ENCODE measurements at places on chromosomes 3 and 15.

DNA sequence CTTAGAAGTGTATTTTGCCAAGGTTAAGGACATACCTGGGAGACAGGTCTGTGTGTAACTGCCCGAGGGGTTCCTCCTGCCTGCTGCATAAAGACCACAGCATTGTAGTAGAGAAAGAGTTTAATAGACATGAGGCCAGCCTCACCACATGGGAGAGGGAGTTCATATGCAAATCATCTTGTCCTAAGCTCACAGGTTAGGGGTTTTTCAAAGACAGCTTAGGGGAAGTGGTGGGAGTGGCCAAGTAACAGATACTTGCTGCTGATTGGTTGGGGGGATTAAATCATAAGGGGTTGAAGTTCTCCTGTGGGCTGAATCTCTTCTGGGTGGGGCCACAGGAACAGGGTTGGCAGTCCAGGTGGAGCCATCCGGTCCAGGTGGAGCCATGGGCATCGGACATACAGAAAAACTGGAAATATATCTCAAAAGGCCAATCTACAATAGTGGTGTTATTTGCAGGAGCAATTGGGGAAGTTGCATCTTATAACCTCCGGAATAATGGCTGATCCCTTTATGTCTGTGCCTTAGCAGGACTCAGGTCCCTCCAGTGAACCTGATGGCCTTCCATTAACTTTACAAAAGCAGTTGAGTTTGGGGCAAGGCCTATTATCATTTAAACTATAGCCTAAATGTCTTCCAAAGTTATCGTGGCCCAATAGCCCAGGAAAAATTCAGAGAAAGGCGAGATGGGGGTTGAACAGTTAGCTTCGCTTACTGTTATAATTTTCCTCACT lies 86.0 kb upstream of the MFGE8 start:
- no peak for DNase-seq

DNA sequence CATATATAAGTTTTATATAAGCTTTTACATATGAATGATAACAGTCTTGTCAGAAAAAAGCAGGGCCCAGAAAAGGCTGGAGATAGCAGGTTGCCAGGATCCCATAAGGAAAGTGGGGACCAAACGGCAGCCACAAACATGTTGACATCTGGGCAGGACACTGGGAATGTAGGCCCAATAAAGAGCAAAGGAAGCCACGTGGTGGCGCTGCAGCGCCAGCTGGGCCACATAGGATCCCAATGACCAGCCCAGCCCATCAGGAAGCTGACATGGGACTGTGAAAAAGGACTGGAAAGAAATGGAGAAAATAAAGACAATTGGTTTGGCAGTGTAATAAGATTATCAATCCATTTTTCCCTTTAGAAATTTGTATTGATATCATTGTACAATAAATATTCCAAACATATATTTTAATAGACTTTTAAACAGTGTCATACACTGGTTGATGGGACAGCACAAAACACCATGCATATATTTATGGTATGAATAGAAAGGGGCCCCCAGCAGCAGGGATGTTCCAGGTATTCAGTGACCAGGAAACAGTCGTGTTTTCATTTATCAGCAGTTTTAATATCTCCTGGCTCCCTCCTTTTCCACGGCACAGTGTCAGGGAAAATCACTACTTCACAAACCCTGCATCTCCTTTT lies 89.0 kb upstream of the STRIT1 start:
- DNase-seq: no peak

DNA sequence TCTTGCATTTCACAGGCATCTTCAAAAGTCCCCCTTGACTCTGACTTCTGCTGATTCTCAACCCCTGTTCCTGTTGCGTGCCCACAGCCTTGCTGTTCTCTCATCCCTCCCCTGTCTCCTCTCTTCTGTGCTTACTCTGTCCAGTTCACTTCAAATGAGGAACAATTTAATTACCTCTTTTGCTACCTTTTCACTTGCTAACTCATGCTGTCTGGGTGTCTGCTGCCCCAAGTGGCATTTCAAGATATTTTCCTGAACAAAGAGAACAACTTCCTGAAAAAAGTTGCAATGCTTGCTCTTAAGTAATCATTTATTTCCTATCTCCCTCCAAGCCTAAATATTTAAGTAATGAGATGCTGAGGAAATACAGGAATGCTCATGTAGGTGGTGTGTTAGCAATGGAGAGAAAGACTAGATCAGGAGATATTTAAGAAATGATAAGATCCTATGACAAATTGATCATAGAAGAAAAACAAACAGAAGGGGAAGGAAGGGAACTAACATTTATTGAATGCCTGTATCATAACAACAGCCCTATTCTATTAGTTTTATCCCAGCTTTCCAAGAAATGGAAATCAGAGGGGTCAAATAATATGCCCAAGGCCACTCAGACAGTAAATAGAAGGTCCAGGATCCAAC lies 42.2 kb downstream of the SV2B start:
- DNase-seq: peak; percentile 76

GRCh38 chr3:148309390-148310035 lies 388.2 kb upstream of the AGTR1 start:
- no peak for DNase-seq

- DNase-seq: no peak
Measured at GRCh38 chr15:50797926-50798325, 32.4 kb upstream of the SPPL2A start.

DNA sequence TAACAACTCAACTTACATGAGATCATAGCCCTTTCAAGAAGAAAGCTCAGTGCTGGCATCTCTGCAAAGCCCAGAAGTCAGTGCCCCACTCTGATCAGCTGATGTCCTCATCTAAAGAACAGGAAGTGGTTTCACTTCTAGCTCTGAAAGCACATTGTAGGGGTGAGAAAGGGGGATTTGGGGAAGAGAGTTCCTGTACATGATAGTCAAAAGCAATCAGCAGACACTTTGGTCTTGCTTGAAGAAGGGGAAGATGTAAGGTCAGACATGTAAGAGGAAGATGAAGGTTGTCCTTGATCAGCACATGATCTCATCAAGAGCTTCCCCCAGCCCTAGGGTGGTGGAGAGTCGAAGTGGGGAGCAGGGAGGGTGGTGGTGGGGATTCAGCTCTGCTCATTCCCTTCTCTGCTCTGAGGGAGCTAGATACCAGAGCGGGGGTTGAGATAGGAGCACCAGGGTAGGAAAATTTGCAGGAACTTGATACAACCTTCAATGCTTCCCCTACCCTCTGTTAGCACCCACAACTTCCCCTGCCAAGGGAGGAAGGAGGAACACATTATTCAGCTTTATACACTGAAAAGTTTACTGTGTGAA lies 76.4 kb upstream of the ETV5 start:
- peak; percentile 47 for DNase-seq

DNA sequence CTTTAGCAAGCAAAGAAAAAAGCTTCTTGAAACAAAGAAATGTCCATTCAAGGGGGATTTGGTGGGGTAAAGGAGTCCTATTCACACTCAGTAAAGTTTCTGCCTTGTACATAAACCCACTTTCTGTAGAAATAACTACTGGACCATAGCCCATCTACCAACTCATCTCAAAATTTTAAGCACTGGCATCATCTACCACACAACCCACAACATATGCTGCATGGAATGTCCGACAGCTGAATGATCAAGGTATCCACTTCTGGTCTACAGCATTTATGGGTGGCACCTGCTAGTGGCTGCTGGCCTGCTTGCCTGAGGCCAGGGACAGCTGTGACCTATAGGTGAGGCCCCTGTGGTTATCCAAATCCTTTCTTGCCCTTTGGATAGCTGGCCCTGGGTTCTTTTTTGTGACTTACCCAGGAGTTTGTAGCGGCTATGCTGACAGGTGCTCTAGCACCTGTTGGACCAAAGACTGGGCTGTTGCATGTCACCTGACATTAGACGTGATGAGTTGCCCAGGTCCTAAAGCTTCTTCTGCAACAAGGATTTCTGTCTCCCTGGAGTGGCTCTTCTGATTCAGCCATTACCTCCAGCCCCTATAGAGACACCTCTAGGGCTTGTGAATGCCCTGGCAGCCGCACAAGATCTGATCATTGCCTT lies 19.2 kb upstream of the MEF2A start:
- DNase-seq: no peak

GRCh38 chr3:67646586-67647234 lies 7.7 kb downstream of the SUCLG2 start:
- no peak for DNase-seq

DNA sequence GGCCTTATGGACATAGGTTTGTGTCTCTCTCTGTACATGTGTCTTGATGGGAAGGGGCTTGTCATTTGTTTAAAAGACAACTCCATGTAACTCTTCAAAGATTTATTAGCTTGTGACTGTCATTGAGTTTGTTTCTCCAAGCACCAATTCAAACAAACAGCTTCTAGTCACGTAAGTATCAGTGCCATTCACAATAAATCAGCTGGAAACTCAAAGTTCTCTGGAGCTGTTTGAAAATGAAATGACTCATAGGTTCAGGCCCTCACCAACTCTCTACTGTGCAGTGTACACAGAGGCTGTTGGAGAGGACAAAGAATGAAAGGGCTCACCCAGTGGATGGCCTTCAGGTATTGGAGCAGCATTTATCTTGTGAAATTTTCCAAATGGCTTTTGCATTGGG lies 476.3 kb downstream of the AGBL1 start:
- no peak for DNase-seq
